NCI-H446 (cell line): ENCODE measurements at places on chromosomes 3 and 15.

DNA sequence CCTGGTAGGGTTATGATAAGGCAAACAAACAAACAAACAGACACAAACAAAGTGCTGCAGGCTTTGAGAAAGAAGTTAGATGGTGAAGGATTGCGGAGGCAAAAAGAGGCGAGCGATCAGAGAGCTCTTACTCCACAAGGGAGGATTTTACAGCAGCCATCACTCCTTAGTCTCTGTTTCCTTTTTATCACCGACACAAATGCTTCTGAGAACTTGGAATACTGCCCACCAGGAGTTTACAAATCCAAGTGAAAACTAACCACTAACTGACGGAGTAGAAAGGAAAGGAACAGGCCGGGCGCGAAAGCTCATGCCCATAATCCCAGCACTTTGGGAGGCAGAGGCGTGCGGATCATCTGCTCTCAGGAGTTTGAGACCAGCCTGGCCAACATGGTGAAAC, 35.6 kb upstream of the GPR160 start:
- DNase-seq: no peak

GRCh38 chr3:107662124-107662507, 139.4 kb downstream of the BBX start:
- no peak for DNase-seq

DNA sequence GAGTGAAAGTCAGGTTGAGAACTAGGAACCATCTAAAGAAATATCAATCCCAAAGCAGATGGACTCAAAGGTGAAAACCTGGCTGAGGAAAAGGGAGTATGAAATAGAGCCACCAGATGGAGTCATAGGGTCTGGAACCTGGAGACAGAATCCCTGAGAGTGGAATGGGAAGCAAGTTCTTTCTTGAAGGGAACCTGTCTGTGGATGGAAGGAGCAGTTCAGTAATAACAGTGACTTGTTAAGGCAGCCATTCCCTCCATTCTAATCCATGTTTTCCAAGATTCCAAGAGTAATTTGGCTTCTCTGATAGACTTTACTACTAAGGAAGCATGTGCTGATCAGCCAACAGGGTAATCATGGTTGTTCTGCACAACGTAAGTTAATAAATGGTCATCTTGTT, 22.5 kb upstream of the AQP9 start:
- DNase-seq: no peak

- DNase-seq: no peak
These were observed 302.7 kb downstream of the CTNNB1 start for GRCh38 chr3:41502023-41502422.

GRCh38 chr3:171824824-171825221, 14.5 kb upstream of the PLD1 start:
- no peak for DNase-seq
